ENCODE measurements at places on chromosomes 7 and 10.

DNA sequence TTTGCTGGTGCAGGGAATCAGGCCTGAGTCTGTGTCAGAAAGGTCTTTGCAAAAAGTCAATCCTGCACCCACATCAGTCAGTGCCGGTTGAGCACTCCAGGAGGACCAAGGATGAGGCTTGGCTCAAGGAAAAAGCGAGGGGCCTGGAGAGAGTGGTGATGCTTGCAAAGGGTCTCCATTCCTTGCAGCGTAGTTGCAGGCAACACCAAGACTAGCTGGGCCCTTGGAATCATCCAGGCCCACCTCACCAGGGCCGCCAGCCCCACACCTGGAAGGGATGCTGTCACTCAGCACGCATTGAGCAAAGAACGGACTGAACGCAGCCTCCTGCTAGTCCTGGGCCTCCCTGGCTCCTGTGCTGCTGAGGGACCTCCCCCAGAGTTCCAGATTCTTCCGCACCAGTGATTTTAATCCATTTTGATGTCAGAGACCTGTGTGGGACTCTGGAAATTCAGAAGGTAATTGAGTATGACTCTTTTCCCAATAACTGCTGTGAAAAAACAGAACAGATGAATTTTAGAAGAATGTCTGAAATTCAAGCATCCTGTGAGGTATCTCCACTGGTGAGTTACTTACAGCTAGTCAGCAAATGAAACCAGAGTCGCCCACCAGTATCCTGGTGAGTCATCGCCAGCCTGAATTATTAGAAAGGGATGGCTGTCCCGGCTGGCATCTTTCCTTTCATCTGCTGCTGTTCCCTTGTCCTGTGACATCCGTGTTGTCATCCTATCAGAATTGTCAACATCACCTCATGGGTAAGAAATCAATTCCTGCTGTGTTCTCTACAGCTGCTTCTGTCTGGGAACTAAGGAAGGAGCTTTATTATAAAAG, 150.8 kb upstream of the NPS start:
- no peak for DNase-seq

DNA sequence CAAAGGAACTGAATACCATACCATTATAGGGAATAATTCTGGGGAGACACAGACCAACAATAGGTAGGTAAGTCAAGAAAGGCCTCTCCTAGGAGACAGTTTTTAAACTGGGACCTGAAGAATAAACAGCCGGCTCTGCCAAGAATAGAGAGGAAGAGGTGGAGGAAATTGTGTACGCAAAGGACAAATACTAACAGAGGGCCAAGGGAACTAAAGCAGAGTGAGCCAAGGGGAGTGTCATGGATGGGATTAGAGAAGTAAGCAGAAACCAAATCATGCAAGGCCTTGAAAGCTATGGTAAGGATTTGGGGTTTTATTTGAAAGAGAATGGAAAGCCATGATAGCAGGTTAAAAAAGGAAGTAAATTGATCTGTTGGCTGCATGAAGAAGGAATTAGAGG, 18.1 kb upstream of the ITGB8 start:
- no peak for DNase-seq

- DNase-seq, result no peak
Observed at GRCh38 chr10:111445667-111446066, 368.8 kb downstream of the ADRA2A start.

DNA sequence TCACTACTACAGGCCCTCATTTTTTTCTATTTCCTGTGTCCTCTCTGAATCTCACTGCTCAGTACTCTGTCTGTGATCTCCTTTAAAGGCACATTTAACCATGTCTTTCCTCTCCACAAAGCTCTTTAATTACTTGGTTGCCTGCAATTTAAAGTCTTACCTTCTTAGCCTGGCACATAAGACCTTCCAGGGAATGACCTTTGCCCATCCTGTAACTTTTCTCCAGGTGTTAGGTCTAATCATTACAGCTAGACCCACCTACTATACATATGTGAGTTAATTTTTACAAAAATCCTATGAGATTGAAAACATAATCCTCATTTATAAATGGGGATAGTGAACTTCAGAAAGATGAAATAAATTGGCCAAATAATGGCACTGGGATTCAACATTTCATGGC, 244.1 kb upstream of the RHOBTB1 start:
- no peak for DNase-seq

DNA sequence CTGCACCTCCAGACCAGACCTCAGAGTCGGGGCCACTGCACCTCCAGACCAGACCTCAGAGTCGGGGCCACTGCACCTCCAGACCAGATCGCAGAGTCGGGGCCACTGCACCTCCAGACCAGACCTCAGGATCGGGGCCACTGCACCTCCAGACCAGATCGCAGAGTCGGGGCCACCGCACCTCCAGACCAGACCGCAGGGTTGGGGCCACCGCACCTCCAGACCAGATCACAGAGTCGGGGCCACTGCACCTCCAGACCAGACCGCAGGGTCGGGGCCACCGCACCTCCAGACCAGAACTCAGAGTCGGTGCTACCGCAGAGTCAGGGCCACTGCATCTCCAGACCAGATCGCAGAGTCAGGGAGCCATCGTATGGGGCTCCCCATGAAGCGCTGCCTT, 105.9 kb downstream of the ACTR3B start:
- no peak for DNase-seq

DNA sequence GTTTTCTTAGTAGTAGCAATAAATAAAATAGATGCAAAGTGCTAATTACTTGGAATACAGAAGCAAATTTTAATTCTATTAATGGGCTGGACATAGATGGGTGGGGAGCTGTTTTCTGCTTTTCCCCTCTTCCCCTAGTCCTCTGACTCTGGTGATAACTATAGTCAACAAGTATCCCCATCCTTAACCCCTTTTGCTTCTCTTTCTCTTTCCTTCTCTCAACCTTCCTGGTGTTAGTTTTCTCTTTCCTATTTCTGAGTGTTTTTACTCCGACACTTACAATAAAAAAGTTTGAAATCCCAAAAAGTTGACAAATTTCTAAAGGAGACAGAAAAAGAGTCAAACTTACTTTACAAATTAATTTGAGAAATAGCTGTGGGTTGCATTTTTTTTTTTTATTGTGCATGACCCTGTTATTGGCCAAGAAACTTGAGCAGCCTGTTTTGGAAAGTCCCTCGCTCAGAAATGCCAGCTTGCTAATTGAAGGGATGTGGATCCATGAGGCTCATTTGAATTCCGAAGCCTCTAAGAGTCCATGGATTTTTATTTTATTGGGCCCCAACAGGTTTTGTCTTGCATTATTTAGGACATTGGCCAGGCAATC, 2.4 kb downstream of the FAS start:
- no peak for DNase-seq

DNA sequence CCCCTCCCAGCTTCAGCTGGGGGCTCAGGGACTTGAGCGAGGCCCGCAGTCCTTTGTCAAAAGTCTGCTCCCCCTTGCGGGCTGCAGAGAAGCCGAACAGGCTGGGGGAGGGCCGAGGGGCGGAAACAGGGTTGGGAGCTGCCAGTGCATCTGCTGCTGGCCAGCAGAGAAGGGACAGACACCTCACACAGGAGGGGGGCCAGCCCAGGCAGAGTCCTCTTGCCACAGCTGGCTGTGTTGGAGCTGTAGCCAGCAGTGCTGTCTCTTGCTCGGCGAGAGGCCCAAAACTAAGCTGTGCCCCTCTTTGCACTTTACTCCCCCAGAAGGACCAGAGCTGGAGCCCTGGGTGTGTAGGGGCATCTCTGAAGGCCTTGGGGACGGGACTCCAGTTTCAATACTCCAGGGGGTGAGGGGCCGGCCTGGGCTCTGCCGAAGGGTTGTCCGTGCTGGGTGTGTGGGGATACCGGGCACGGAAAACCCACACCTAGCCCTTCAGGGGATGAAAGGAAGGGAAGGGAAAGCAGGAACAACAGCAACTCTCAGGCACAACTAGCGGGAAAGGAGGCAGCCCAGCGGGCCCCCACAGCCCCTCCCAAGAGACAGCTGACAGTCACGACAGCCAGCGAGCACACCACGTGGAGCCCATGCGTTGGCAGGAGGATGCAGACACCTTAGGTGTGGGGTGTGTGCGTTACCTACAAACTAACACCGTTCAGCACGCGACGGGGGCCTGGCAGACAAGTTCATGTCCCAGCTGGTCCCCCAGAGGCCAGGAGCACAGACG, 17.8 kb downstream of the YKT6 start:
- no peak for DNase-seq

GRCh38 chr10:61869041-61869675, 32.3 kb upstream of the ARID5B start:
- DNase-seq, result no peak

DNA sequence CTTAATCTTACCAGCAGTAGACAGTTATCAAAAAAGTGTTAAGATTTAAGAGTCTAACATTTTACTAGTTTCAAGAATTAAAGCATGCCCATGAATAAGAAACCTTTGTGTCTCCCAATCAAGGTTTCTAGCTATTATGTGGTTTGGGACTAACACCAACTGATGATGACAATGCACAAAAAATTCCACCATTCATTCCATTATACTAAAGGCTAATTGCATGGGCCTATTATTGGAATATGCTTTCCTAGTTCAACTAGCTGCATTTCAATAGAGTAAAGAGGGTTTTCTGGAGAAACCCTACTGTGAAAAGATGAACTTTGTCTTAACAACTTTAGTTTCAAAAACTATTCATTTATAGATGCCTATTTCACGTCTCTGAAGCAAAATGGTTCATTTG, 44.6 kb downstream of the UBE2H start:
- DNase-seq, result no peak
